ENCODE measurements at places on chromosomes 7 and 10. TPM values are rescaled to one million over a fixed set of nuclear protein-coding genes. Genes with fewer than 3 reads are reported as not detected.

The HMX2 gene
- not detected for total RNA-seq

The EZH2 gene
- 87.7 TPM for total RNA-seq

The CCDC172 gene
- not detected for total RNA-seq

The PHYHIPL gene
- total RNA-seq = not detected

DNA sequence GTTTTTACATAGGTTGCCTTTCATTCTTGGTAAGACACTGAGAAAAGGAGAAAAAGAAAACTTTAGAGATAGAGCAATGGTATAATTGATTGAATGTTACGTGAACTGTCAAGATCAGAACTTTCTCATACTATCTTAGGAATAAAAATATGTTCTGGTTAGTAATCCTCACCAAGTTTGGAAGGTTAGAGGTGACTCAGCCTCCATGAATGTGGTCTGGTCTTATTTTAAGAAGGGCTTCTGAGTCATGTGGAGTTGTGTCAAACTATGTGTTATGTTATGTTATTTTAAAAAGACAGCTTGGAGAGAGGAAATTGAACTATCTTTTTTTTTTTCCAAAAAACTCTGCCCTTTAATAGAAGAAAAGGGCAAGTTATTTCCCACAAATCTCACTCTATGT lies 458.6 kb upstream of the KLF6 start:
- H3K4me3 ChIP-seq = no peak overlapping the region
- peaks cover 4% of the 10 kb centered on the region for H3K36me3 ChIP-seq
- H3K27me3 ChIP-seq = no peaks in the 10 kb centered on the region
- peaks cover 47% of the 10 kb centered on the region for H3K4me1 ChIP-seq

- H3K27ac ChIP-seq = no peak overlapping the region
- no peaks in the 10 kb centered on the region for H3K4me1 ChIP-seq
- DNase-seq = no peak
- no peaks in the 10 kb centered on the region for H3K27me3 ChIP-seq
- no peaks in the 10 kb centered on the region for H3K36me3 ChIP-seq
- H3K4me3 ChIP-seq = no peak overlapping the region
Observed at GRCh38 chr10:36666451-36666850, 458.9 kb upstream of the ANKRD30A start.

DNA sequence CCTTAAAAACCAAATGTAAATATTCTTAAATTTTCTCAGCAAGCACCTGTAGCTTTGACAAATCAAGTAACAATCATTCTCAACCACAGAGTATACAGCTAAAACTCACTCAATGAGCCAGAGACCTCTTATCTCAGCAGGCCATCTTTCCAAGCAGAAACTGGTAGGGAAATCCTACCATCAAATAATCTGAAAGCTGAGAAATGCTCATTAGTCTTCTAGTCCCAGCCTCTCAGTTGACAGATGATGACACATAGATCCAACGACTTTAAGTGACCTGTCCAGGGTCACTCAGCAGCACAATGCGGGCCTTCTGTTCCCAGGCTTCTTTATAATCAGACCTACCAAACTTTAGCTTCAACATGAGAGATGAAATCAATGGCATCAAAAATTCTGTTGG lies 184.6 kb downstream of the SGMS1 start:
- H3K27ac ChIP-seq = no peak overlapping the region
- peaks cover 20% of the 10 kb centered on the region for H3K4me1 ChIP-seq
- no peak for DNase-seq
- no peaks in the 10 kb centered on the region for H3K27me3 ChIP-seq
- H3K4me3 ChIP-seq = no peak overlapping the region

The CTBP2 gene
- 0.43 TPM for total RNA-seq

The SPDYE16 gene
- total RNA-seq = 0.18 TPM

The NXPH1 gene
- not detected for total RNA-seq

Data from activated CD4-positive, alpha-beta memory T cell treated with anti-CD3 and anti-CD28 coated beads, Interleukin-2, amount 10 ng/mL, durations not matched to agents 7 days and 5 days (primary cell).